ENCODE measurements at places on chromosomes 1 and 21. TPM values are rescaled to one million over a fixed set of nuclear protein-coding genes. Genes with fewer than 3 reads are reported as not detected.

Gene SYCP1
- total RNA-seq, result not detected

Gene DIRAS3
- total RNA-seq, result 6.2 TPM

Gene TTC34
- 0.62 TPM for total RNA-seq

Gene MPL
- total RNA-seq, result 1.1 TPM

Gene PODN
- total RNA-seq, result 170 TPM

Gene LENEP
- total RNA-seq, result not detected

Gene DNAI4
- 4.7 TPM for total RNA-seq

Gene ADORA1
- total RNA-seq, result 2.7 TPM

Gene LGR6
- total RNA-seq, result 0.42 TPM

Gene TMEM82
- total RNA-seq, result not detected

Gene UTS2
- not detected for total RNA-seq

Gene CA14
- total RNA-seq, result 0.62 TPM

Gene MR1
- total RNA-seq, result 15.3 TPM

Gene UBASH3A
- total RNA-seq, result 0.40 TPM

Gene MARK1
- 32.9 TPM for total RNA-seq

Gene S100A9
- 272 TPM for total RNA-seq
